Inflammatory macrophage (primary cell): ENCODE measurements at places on chromosomes 5 and 9.

DNA sequence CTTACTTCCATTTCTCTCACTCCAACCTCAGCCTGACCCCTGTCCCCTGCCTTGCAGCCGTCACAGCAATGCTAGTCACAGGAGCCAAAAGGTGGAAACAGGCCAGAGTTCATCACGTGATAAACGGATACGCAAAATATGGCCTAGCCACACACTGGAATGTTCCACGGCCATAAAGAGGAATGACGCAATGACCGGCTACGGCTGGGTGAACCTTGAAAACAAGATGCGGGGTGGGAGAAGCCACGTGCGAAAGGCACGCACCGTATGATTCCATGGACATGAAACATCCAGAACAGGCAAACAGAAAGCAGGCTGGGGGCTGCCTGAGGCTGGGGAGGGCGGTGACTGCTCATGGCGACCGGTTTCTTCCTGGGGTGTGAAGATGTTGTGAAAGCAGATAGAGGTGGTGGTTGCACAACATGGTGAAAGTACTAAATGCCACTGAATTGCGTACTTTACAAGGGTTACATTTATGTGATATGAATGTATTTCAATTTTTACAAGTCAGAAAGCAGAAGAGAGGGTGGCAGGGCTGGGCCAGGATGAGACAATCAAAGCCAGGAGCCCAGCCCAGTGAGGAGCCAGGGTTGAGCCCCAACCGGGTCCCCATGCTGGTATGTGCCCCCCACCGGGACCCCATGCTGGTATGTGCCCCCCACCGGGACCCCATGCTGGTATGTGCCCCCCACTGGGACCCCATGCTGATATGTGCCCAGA, 117.8 kb upstream of the SARDH start:
- peak; percentile 79 for DNase-seq

- no peak for DNase-seq
These were observed 12.3 kb upstream of the OBP2A start for GRCh38 chr9:135533674-135534073.

GRCh38 chr5:71651579-71651978, 64.4 kb downstream of the MCCC2 start:
- DNase-seq = no peak

- no peak for DNase-seq
These were observed 103.4 kb upstream of the RAI14 start for GRCh38 chr5:34552686-34553085.

GRCh38 chr5:10201223-10201868, 48.3 kb downstream of the ATPSCKMT start:
- peak; percentile 17 for DNase-seq

GRCh38 chr9:94847486-94847885, 121.0 kb downstream of the AOPEP start:
- no peak for DNase-seq

DNA sequence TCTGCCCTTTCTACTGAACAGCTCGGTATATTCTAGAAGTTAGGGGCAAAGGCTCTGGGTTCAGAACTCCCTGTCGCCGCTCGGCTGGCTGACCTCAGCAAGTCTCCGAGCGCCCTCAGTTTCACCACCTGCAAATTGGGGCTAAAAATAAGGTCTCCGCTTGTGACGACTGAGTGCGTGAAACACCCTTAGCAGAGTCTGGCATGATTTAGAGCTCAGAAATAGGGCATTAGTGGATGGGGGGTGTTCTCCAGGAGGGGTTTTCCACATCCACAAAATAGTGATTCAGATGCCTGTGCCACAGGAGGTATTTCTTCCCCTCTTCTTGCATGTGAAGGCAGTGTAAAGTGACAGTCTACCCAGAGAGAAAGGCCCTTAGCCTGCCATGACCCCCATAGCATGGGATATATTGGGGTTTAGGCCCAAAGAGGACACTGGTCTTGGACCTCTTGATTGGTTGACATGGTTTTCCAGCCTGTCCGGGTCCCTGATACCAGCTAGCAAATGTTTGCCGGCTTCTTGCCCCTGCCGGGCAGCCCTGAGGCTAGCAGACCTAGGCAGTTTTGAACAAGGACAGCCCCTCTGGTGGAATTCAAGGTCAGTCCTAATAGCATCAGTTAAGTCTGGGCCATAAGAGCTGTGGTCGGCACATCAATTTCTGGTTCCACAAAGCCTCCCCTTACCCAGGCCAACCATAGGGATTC, 1.4 kb downstream of the ERGIC1 start:
- no peak for DNase-seq

DNA sequence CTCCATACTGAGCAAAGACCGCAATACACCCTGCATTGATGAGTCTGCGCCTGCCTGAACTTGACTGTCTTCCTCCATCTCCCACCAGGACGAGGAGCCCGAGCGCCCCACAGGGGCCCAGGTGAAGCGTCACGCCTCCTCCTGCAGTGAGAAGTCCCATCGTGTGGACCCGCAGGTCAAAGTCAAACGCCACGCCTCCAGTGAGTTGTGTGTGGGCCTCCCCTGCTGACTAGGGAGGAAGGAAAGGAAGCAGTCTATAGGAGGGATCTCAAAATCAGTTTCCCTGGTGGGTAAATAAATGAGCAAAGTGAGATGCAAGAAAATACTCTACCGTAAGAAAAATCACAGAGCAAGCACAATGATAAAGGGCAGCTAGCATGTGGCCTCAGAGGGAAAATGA, 22.8 kb upstream of the GRPEL2 start:
- DNase-seq = no peak

DNA sequence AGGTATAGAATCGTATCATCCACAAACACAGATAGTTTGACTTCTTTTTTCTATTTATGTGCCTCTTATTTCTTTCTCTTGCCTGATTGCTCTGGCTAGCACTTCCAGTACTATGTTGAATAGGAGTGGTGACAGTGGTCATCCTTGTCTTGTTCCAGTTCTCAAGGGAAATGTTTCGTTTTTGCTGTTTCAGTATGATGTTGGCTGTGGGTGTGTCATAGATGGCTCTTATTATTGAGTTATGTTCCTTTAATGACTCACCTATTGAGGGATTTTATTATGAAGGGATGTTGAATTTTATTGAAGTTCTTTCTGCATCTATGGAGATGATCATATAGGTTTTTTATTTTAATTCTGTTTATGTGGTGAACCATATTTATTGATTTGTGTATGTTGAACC, 70.3 kb downstream of the ENC1 start:
- no peak for DNase-seq
